ENCODE measurements at places on chromosomes 1 and 21.

DNA sequence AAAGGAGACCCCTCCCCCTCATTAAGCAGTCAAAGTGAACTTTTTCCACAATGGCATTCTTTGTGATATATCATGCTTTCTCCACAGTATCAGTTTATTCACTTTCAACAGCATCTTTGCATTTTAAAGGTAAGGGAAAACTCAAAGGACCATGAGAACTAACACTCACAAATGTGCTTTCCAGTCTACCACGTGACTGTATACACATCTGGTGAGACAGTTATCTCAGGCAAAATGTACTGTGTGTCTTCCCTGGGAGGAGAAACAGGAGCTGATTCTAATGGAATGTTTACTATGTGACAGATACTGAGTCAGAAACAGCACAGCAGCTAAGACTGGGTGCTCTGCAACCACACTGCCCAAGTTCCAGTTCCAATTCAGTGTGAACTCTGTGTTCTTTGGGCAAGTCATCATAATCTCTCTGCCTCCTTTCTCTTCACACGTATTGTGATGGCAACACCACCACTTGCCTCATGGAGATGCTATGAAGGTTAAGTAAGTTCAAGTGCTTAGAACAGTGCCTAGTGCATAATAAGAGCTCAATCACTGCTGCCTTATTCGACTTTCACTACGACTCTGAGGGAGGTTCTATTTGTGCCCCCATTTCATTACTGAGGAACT lies 79.0 kb downstream of the SLC45A1 start:
- DNase-seq, result peak; percentile 19

GRCh38 chr1:32983020-32983419 lies 18.4 kb upstream of the RNF19B start:
- DNase-seq, result no peak

- no peak for DNase-seq
These were observed 43.5 kb upstream of the SERPINC1 start for GRCh38 chr1:173960625-173961024.

DNA sequence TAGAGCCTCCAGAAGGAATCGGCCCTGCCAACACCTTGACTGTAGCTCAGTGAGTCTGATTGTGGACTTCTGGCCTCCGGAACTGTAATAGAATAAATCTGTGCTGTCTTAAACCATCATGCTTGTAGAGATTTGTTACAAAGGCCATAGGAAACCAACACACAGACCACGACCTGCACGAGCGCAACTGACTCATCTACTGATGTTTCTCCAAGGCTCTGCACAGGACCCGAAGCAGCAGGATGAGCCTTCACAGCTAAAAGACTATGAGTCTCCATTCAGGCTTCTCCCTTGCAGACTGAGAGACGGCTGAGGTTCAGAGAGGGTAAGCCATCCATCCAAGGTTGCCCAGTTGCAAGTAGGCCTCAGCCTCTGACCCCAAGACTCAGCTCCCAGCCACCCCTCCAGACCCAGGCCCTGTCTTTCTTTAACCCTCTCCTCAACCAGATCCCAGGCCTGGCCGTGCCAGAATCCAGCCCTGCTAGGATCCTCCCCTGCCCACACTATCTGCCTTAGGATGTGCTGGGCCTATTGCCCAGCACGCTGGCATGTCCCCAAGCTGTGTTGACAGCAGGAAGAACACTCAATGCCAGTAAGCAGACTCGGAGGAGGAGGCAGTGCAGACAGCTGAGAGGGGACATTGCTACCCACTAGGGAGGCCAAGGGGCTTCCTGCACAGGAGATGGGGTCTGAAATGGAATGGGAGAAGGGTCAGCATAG lies 109.0 kb downstream of the HMGB4 start:
- DNase-seq, result no peak

DNA sequence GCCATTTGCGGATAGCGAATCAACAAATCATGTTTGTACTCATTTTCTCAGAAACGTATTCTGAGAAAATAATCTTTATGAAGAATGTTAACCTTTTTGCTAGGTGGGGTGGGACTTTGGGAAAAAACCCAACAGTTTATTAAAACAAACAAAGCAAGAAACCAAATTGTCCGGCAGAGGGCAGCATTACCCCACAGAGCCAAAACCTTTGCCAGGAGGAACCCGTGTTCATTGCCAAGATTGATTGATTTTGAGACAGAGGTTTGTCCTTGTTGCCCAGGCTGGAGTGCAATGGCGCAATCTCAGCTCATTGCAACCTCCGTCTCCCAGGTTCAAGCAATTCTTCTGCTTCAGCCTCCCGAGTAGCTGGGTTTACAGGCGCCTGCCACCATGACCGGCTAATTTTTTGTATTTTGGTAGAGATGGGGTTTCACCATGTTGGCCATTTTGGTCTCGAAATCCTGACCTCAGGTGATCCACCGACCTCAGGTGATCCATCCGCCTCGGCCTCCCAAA lies 70.8 kb upstream of the RHOU start:
- peak; percentile 76 for DNase-seq

GRCh38 chr21:45788198-45788597 lies 144.7 kb downstream of the PCBP3 start:
- DNase-seq, result no peak

DNA sequence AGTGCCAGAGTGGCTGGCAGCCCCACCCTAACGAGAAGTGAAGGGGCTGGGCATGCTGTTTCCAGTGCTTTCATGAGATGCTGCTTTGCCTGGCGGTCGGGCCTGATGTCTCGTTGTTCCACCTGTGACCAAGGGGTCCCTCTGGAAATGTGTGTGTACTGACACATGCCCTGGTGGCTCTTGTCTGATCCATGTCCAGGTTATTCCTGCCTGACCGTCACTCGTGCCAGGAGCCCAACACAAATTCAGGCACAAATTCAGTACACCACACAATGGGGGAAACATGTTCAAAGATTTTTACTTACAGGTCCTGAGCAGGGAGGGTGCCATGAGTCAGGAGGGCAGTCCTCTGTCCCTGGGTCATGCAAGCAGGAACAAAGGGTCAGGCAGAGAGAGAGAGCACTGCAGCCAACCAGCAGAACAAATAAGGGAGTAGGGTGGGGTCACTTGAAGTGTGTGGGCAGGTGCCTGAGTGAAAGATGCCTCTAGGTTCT lies 76.3 kb downstream of the ADARB1 start:
- no peak for DNase-seq

GRCh38 chr1:9115351-9116205 lies 13.3 kb downstream of the GPR157 start:
- DNase-seq, result no peak

DNA sequence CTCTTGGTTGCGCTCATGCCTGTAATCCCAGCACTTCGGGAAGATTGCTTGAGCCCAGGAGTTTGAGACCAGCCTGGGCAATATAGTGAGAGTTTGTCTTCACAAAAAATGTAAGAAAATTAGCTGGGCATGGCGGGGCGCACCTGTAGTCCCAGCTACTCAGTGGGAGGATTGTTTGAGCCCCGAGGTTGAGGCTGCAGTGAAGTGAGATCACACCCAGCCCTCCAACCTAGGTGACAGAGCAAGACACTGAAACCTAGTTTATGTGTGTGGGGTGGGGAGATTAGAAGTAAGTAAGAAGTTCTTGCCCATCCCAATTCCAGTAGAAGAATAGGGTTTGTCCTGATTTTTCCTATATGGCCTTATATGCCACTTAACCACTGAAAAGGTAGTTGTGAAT lies 2.0 kb downstream of the RPL5 start:
- DNase-seq, result no peak

- DNase-seq, result no peak
These were observed 7.6 kb downstream of the ZBTB48 start for GRCh38 chr1:6587261-6588005.

GRCh38 chr1:158996998-158997397 lies 12.7 kb upstream of the IFI16 start:
- no peak for DNase-seq

DNA sequence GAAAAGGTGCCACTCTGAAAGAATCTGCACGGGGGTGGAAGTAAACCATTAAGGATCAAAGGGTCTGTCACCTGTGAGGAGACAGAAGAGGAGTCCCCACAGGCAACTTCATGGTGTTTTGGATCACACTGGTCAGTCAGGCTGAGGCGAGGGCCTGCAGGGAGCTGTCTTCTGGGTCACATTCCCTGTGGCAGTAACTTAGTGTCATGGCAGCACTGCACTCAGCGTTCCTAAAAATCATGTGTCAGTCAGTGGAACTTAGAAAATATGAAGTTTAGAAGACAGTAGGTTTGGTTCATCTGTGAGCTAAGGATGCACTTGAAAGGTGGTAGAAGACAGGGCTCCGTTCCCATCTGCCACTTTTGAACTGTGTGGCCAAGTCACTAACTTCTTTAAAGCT lies 43.5 kb upstream of the CD101 start:
- no peak for DNase-seq

DNA sequence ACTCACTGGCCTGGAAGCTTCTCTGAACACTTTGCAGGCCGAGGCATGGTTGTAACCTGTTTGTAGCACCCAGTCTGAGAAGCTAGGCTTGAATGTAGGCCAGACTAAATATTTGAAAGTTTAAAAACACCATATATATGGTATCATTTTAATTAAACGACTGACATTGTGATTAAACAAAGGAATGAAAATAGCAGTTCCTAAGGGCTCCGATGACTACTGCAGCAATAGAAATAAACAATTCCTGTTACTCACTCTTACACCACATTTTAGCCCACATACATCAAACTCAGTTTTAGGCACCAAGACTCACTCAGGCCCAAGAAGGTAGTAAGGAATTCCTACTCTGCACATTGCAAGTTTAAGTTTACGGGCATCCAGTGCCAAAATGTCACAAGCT lies 281.2 kb downstream of the AKT3 start:
- DNase-seq, result no peak

DNA sequence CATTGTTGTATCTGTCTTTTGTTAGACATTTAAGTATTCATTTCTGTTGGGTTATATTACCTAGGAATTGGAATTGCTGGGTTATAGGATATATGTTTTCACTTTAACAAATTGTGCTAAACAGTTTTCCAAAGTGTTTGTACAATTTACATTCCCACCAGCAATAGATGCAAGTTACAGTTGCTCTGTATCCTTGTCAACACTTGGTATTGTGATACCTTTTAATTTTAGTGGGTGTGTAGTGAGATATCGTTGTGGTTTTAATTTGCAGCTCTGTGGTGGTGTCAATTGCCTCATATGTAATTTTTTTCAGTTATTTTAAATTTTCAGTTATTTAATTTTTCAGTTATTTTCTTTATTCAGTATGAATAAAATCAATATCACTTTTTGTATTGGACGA lies 7.4 kb upstream of the DPH5 start:
- DNase-seq, result no peak

- no peak for DNase-seq
These were observed 25.7 kb upstream of the MACF1 start for GRCh38 chr1:39178541-39179431.

- DNase-seq, result no peak
These were observed 2.7 kb upstream of the CDC42BPA start for GRCh38 chr1:227321035-227321434.

DNA sequence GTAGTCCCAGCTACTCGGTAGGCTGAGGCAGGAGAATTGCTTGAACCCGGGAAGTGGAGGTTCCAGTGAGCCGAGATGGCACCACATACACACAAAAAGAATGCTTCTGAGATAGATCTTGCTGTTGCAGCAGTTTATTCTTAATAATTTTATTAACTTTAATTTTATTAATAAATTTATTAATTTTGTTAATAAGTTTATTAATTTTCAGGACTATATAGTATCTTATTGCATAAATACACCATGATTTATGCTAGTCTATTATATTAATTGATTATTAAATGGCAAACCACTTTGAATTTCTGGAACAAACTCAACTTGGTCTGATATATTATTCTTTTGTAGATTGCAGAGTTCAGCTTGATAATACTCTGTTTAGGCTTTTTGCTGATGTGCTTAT lies 99.5 kb downstream of the CLIC6 start:
- DNase-seq, result no peak

- DNase-seq, result no peak
These were observed 65.9 kb downstream of the DNTTIP2 start for GRCh38 chr1:93813076-93813475.

DNA sequence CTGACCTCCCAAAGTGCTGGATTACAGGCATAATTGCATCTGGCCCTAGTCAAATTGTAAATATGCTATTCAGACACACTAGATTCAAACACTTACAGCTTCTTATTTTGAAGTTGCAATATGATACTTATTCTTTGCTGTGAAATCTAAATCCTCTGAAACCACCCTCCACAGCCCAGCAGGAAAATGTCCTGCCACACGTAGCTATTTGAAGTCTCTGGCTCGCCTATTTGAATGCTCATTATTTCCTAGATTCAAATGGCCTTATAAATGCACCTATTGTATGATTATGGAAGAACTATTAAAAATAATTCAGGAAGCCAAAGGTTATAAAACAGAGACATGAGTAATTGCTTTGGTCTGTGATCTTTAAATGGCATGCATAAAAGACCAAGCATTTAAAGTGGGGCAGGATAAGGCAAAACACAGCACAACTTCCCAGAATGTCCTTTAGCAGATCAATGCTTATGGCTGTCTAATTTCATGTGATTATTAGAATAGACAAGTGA lies 26.6 kb upstream of the FBXO28 start:
- DNase-seq, result no peak

GRCh38 chr1:64960731-64961130 lies 5.6 kb downstream of the JAK1 start:
- DNase-seq, result no peak

DNA sequence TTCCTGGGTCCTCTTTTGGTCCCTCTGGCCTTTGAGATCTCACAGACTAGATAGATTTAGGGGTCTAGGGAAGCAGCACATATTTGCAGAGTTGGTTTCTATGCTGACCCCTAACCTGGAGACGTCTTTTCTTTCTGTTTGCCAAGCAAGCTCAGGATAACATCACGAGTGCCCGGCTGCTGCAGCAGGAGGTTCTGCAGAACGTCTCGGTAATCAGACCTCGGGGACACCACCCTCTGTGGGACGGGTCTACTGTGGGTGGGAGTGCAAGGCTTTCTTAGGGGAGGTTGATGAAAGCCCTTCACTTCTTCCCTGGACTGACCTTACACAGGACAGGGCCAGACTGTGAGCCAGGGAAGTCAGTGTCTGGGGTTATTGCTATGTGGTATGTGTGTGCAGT lies 2.9 kb downstream of the IL24 start:
- DNase-seq, result no peak

DNA sequence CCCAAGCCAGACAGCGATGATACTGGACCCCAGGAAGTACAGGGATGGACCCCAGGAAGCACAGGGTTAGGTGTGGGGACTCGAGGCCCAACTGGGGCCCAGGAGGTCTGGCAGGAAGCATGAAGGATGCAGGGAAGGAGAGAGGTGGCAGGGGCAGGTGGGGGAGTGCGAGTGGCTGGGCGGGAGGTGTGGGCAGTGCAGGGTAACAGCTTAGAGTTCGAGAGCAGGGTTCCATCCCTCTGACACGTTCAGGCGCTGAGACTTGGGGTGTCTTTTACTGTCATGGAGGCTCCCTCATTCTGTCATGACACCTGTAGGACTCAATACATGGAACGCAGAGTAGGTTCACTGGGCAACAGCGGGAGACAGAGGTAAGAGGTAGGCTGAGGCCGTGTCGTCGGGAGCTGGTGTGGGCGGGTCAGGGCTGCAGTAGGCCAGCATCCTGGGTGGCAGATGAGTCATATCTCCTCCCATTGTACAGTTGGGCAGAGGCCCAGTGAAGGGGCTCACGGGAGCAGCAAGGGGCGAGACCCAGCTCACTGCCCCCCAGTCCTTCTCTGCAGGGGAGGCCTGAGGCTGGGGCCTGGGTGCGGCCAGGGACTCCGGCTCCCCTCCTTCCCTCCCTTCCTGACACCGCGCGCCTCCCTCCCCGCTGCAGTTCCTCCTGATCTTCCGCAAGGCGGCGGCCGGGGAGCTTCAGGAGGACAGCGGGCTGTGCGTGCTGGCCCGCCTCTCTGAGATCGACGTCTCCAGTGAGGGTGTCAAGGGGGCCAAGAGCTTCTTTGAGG lies 11.6 kb upstream of the CTRC start:
- no peak for DNase-seq

Measured in activated CD4-positive, alpha-beta T cell treated with anti-CD3 and anti-CD28 coated beads for 24 hours (primary cell).